Stimulated activated CD8-positive, alpha-beta memory T cell treated with anti-CD3 and anti-CD28 coated beads, Interleukin-4, amount 100 ng/mL, for 4 hours (primary cell): ENCODE measurements at places on chromosomes 11 and 22.

DNA sequence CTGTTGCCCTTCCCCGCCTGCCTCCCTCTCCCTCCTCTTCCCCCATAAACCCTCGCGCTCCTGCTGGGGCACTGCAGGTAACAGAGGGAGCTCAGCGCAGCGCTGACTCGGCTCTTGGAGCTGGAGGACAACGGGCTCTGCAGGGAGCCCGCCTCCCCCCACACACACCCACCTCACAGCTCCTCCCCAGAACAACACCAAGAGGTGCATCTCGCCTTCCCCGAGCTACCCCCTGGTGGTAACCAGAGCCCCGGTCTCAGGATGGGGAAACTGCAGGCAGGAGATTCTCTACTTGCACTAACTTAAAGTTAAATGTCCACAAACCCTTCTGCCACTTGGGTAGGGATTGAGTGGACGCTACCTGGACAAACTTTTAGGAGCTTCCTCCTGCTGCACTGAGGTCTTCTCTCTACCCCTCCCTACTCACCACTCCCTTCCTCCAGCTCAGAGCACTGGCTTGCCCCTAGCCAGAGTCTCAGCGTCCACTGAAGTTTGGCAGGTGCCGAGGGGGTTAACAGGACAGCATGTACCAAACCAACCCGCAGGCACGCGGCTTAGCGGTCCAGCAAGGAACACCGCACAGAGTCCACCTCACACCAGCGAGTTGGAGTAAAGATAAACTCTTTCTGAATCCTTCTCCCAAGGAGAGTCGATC is 4.0 kb upstream of the SCN4B start:
- DNase-seq: no peak

GRCh38 chr11:93249459-93250220 is 51.8 kb upstream of the SLC36A4 start:
- no peak for DNase-seq

GRCh38 chr11:76661306-76661751 is 9.2 kb downstream of the LRRC32 start:
- no peak for DNase-seq

DNA sequence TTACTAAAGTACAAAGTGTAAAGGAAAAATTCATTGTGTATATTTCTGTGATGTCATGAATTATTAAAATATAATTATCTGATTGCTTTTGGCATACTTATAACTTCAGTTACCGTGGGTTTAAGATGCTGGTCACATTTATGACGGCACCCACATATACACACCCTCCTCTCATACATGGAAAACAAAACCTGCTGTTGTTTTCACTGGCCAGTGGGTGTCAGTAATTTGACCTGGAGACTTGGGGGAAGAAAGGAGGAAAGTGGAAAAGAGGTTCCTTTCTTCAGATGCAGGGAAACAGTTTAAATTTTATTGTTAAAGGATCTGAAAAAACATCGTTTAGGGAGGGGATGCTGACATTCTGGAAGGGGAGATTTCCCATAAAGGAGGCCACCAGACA is 742 bp upstream of the BBOX1 start:
- DNase-seq: no peak

- DNase-seq: no peak
Measured at GRCh38 chr22:48477031-48477721, 1350.5 kb downstream of the BRD1 start.

DNA sequence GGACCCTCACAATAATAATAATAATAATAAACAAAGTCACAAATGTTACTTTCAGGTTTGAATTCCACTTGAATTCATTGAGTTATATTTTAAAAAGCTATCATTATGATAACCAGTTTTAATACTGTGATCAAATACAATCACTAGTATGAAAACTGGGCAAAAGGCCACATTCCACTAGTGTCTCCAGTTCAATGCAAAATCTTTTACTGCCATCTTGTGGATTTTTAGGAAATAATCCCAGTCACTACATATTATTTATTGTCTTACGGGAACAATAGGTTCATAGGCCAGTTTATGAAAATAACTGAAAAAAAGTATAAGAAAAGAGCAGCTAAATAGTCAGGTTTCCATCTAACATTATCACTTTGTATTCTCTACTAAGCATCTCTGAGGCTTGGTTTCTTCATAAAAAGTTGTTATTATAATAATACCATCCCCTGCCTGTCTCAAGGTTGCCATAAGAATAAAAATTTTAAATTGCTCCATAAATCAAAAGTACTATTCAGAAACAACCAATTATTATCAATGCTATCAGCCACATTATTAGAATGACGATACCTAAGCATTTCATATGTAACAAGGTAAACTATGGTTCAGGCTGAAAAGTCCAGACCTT is 533.9 kb upstream of the CCDC90B start:
- DNase-seq: no peak

GRCh38 chr11:114166897-114167323 is 107.4 kb downstream of the ZBTB16 start:
- no peak for DNase-seq

- DNase-seq: no peak
Measured at GRCh38 chr11:36558571-36559413, 9.0 kb upstream of the RAG1 start.
